ENCODE measurements at places on chromosomes 5 and 9.

DNA sequence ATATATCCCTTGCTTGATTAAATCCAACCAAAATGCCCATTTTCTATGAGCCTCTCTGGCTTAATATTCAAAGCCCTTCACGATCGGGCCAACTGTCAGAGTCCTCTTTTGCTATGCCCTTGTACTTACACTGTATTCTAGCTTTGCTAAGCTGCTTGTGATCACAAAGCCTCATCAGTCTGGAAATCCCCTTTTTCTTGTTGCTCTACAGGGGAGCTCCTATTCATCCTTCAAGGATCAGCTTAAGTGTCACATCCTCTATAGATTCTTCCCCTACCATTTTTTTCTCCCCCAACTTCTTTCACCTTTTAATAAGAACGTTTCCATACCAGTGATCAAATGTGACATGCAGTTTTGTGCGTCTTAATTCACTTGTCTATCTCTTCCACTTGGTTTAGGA, 450.4 kb upstream of the CHD1 start:
- DNase-seq: no peak

- no peak for DNase-seq
Measured at GRCh38 chr5:187617-188451, 3.5 kb upstream of the LRRC14B start.

- DNase-seq: no peak
Measured at GRCh38 chr5:165705960-165706359, 2200.5 kb downstream of the MAT2B start.

DNA sequence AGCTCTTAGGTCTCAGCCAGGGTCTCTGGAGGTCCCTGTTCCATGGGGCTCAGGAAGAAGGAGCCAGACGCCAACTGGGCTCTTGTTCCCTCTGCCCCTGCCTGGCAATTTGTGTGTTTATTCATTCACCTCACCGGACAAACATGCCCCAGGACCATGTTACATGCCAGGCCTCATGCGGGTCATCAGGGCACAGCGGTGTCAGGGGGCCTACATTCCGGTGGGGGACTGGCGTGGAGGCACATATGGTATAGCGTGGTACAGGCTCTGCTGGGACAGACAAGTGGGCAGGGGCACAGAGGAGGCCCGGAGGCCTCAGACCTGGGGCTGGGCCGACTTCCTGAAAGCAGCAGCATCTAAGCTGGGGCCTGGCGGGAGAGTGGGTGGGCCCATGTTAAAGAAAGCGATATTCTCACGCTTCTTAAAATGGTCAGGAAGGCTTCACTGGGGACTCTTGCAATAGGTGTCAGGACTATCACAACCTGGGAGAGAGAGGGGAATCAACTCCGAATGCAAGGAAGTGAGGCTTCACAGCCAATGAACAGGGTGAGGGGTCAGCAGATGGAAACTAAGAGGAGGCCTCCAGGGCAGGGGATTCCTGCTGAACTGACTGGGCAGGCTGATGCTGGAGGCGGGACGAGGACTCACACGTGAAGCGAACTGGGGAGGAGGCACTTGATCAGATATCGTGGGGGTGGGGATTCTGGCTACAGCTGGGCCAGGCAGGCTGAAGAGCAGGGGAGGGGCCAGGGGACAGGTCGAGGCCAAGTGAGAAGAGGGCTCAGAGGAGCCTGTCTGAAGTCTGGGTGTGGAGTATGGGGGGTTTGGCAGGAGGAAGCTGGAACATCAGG, 41.9 kb downstream of the NCS1 start:
- no peak for DNase-seq

DNA sequence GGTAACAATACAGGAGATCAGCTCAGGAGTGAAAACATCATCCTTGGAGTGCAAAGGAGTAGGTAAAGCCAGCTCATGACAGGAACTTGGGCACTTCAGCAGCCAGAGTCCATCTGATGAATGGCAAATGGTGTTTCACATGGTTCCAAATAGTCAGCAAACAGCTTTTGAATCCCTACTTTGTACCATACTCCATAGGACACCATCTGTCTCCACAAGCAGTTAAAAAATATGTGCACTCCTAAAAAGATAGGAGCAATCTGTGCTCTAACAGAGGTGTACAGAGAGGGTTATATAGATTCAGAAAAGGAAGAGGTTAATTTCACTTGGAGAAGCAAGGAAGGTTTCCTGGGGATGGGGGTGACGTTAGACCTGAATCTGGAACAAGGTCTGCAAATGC, 21.6 kb upstream of the B4GALT1 start:
- DNase-seq: no peak

DNA sequence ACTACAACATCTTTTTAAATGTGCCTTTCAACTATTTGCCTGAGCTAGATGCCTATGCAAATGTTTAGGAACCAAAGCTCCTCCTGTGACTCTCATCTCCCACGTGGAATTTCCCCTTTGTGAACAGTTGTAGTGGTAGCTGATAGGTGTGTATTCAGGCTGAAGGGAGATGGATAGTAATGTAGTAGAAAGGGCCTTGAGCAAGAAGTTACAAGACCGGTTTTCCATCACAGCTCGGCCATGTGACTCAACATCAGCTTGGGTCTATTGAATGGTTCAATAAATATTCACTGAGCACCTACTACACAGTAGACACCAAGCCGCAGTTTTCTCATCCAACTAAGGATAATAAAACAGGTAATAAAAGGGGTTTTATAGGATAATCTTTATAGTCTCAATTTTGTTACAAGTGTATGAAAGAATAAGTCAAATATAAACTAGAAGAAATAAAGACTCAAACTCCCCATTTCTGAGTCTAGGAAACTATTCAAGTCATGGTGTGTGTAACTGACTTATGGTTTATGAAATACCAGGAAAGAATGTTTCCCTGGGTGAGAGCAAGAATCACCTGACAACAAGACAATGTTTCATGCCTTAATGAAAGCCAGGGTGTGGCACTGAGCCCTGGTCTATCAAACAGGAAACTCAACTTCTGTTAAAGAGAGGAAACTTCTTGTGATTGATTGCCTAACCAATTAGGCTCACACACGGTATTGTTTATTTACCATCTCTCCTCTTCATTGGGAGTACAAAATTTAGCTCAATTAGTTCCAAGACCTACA, 187.1 kb upstream of the SPEF2 start:
- DNase-seq: no peak

Measured in head of caudate nucleus (tissue), 42 donors.